Spleen (tissue), 13 donors: ENCODE measurements at places on chromosomes 3 and 15. TPM values are rescaled to one million over a fixed set of nuclear protein-coding genes. Genes with fewer than 3 reads are reported as not detected.
A peak's percentile ranks its signal among the peaks of the same experiment; 100 is the strongest.

DNA sequence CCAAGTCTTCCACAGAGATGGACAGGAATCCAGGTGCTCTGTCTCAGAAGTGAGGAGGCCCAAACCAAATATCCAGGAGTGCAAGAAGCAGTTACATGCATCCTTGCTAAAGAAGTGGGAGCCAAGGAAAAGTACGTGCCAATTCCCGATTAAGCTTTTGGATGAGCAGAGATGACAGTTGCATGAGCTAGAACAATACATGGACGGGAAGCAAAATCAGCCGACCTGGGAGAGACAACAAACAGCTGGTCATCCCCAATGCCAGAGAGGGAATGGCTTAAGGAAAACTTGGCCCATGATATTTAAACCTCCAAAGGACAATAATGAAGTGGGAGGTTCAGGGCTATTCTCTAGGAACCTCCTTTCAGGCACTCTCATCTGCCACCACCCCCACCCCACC lies 86.0 kb upstream of the ABHD17C start:
- H3K27me3 ChIP-seq, result no peaks in the 10 kb centered on the region
- H3K4me3 ChIP-seq, result no peak overlapping the region
- H3K27ac ChIP-seq, result no peak overlapping the region
- DNase-seq, result no peak
- no peaks in the 10 kb centered on the region for H3K36me3 ChIP-seq

- H3K4me3 ChIP-seq, result no peak overlapping the region
- H3K4me1 ChIP-seq, result no peaks in the 10 kb centered on the region
- H3K27ac ChIP-seq, result no peak overlapping the region
These were observed 93.7 kb downstream of the ZNF280D start for GRCh38 chr15:56639631-56640030.

- DNase-seq, result no peak
- no peaks in the 10 kb centered on the region for H3K4me1 ChIP-seq
- H3K4me3 ChIP-seq, result no peak overlapping the region
- no peaks in the 10 kb centered on the region for H3K36me3 ChIP-seq
- no peak overlapping the region for H3K27ac ChIP-seq
These were observed 10.3 kb downstream of the PDZRN3 start for GRCh38 chr3:73614419-73614818.

PPP1R14D gene
- not detected for total RNA-seq

DNA sequence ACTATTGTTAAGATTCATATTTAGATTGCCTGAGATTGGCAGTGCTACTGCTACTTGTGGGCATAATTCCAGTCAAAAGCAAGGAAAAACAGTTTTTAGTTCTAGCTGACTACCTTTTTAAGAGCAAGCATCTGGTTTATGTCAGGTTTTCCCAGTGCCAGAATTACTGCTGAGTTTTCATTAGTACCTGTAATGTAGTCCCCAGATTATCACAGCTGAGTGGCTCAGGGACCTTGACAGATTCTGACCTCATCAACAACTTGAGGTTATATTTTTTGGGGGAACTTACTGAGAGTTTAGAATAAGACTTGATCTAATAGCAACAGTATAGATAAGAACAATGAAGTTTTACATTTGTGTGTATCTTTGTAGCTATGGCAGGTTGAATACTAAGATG lies 31.0 kb downstream of the NXPE3 start:
- DNase-seq, result no peak
- no peaks in the 10 kb centered on the region for H3K27me3 ChIP-seq
- peaks cover 27% of the 10 kb centered on the region for H3K36me3 ChIP-seq
- H3K4me1 ChIP-seq, result peaks cover 26% of the 10 kb centered on the region
- no peak overlapping the region for H3K4me3 ChIP-seq

GRCh38 chr15:89406940-89407607 lies 72.5 kb upstream of the POLG start:
- H3K4me3 ChIP-seq, result peak overlapping the region; percentile 16
- no peaks in the 10 kb centered on the region for H3K36me3 ChIP-seq
- peaks cover 62% of the 10 kb centered on the region for H3K4me1 ChIP-seq
- H3K27me3 ChIP-seq, result peaks cover 30% of the 10 kb centered on the region
- H3K27ac ChIP-seq, result no peak overlapping the region

SPTBN5 gene
- 0.43 TPM for total RNA-seq

DAZL gene
- not detected for total RNA-seq

- H3K4me1 ChIP-seq, result no peaks in the 10 kb centered on the region
- H3K27ac ChIP-seq, result no peak overlapping the region
- no peak for DNase-seq
- no peak overlapping the region for H3K4me3 ChIP-seq
These were observed 32.1 kb upstream of the NTRK3 start for GRCh38 chr15:88288661-88289060.

MUC20 gene
- 3.8 TPM for total RNA-seq

GRCh38 chr3:197270558-197271317 lies 27.7 kb downstream of the DLG1 start:
- DNase-seq, result no peak
- H3K4me3 ChIP-seq, result no peak overlapping the region

GRCh38 chr3:188544012-188544411 lies 390.1 kb downstream of the LPP start:
- no peak overlapping the region for H3K4me3 ChIP-seq
- DNase-seq, result no peak
- no peaks in the 10 kb centered on the region for H3K4me1 ChIP-seq
- no peak overlapping the region for H3K27ac ChIP-seq
- H3K36me3 ChIP-seq, result no peaks in the 10 kb centered on the region

GRCh38 chr3:116442331-116443021 lies 2.8 kb downstream of the LSAMP start:
- no peaks in the 10 kb centered on the region for H3K27me3 ChIP-seq
- no peak overlapping the region for H3K4me3 ChIP-seq
- no peak overlapping the region for H3K27ac ChIP-seq
- no peak for DNase-seq

- H3K27ac ChIP-seq, result no peak overlapping the region
- H3K36me3 ChIP-seq, result no peaks in the 10 kb centered on the region
These were observed 384.1 kb downstream of the CADM2 start for GRCh38 chr3:85342915-85343314.

DNA sequence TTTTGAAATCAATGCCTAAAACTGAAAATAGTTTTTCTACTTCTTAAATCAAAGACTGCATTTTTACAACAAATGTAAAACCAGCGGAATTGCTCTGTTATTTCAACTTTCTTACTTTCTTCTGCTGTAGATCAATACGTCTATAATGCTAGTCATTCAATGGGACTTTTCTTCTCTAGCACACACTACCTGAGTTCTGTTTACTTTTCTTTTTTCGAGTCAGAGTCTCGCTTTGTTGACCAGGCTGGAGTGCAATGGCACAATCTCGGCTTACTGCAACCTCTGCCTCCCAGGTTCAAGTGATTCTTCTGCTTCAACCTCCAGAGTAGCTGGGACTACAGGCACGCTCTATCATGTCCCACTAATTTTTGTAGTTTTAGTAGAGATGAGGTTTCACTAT lies 40.7 kb upstream of the KIF23 start:
- no peaks in the 10 kb centered on the region for H3K27me3 ChIP-seq
- H3K27ac ChIP-seq, result no peak overlapping the region
- DNase-seq, result no peak
- no peak overlapping the region for H3K4me3 ChIP-seq
- H3K36me3 ChIP-seq, result no peaks in the 10 kb centered on the region
- no peaks in the 10 kb centered on the region for H3K4me1 ChIP-seq

PSMD2 gene
- total RNA-seq, result 136 TPM

DNA sequence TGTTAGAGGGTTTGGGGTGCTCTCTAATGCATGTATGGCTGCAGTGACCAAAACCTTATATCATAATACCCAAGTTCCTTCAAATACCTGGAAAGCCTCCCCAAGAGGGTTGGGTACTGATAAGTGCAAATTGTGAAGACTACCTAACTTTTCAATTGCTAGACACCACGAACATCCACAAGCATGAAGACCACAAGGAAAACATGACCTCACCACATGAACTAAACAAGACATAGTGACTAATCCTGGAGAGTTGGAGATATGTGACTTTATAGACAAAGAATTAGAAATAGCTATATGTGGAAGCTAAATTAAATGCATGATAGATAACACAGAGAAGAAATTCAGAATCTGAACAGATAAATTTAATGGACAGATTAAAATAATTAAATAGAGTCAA lies 23.9 kb upstream of the AADACL2 start:
- no peaks in the 10 kb centered on the region for H3K4me1 ChIP-seq
- no peaks in the 10 kb centered on the region for H3K36me3 ChIP-seq
- DNase-seq, result no peak
- no peak overlapping the region for H3K4me3 ChIP-seq
- H3K27me3 ChIP-seq, result no peaks in the 10 kb centered on the region
